ENCODE measurements at places on chromosomes 6 and 20.

- DNase-seq = no peak
Observed at GRCh38 chr6:159655409-159655988, 37.5 kb downstream of the SOD2 start.

- DNase-seq = no peak
Observed at GRCh38 chr6:125618629-125619028, 130.8 kb upstream of the HEY2 start.

DNA sequence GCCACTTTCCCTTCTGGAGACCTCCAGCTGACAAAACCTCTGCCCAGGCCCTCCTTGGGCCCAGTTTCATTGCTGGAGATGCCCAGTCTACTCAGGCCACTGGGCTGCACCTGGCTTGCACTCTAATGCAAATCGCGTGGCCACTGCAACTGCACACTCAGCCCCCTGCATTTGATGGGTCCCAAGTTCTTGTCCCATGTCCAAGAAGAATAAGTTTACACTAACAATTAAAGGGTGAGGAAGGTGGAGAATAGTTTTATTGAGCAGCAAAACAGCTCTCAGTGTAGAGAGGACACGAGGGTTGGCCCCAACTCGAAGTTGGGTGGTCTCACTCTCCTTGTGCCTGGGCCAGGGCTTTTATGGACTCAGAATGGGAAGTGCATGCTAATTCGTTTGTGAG lies 31.9 kb upstream of the THEMIS start:
- DNase-seq = no peak

DNA sequence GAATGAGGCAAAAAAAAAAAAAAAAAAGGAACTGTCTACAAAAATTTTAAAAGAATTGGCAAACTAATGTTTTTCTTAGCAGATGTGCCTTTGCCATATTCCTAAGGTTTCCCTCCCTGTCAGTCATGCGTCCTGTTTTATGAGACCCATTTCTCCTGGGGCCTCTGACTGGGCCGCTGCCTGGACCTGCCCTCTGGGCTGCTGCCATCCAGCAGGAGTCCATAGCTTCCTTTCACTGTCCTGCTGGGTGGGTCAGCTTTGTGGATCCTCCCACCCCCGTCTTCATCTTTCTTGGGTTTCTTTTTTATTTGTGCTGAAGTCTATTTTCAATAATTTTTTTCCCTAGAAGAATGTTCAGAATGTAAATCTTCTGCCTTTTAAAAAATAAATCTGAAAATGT lies 110.8 kb upstream of the SCP2D1 start:
- DNase-seq = no peak

Measured in mucosa of descending colon (tissue), 3 donors.